ENCODE measurements at places on chromosomes 12 and 14.

- DNase-seq: no peak
Measured at GRCh38 chr14:68945190-68945584, 33.9 kb downstream of the ACTN1 start.

- DNase-seq: no peak
Measured at GRCh38 chr14:103296007-103296406, 38.0 kb upstream of the EIF5 start.

DNA sequence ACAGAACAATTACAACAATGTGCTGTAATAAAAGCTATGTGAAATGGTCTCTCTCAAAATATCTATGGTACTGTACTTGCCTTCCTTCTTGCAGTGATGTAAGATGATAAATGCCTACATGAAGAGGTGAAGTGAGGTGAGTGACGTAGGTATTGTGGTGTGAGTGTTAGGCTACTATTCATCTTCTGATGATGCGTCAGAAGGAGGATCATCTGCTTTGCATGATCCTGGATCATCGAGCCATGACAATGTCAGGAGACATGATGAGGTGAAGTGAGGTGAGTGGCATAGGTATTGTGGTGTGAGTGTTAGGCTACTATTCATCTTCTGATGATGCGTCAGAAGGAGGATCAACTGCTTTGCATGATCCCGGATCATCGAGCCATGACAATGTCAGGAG lies 105.8 kb downstream of the KCNC2 start:
- DNase-seq: no peak

GRCh38 chr14:93493054-93493453 lies 62.3 kb downstream of the UNC79 start:
- no peak for DNase-seq

GRCh38 chr12:62166525-62166924 lies 93.7 kb upstream of the USP15 start:
- DNase-seq: no peak

DNA sequence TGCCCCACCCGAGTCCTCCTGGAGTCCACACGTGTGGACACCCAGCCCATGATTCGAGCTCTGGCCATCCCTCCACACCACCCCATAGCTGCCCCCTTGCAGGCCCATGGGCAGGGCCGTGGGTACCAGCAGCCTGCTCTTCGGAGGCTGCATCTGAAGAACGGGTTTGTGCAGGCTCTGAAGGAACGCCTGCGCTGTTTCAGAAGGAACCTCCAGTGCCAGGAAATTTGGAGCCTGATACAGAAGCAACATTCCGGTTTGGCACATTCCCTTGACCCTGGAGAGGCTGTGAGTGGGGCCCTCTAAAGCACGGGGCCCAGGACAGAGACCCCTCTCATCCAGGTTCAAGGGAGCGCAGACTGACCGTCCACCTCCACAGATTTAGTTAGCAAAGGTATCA lies 57.0 kb downstream of the ZNF664 start:
- DNase-seq: no peak

DNA sequence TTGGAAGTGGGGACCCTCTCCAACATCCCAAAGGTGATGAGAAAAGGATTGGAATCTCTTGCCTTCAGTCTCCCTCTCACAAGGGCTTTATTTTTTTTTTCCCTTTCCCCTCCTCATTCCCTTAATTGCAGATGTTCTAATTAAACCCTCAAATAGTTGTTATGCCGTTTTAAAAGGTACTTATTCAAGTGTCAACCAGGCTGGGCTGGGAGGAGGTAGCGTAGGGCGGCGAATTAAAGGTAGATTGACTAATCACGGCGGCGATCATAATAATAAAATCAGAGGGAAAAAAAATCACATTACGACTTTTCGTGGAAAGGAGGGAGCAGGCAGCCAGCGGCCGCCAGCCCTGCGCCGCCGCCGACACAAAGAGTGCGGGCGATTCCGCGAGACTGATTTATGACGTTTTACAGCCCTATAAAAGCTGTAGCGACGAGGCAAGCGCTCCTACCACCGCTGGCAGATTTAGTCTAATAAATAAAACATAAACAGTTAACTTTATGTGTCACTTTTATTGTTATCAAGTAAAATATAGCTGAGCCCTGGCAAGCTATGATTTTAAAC lies 1.7 kb upstream of the HOXC4 start:
- no peak for DNase-seq

- no peak for DNase-seq
Measured at GRCh38 chr14:90985601-90986242, 74.7 kb downstream of the RPS6KA5 start.

DNA sequence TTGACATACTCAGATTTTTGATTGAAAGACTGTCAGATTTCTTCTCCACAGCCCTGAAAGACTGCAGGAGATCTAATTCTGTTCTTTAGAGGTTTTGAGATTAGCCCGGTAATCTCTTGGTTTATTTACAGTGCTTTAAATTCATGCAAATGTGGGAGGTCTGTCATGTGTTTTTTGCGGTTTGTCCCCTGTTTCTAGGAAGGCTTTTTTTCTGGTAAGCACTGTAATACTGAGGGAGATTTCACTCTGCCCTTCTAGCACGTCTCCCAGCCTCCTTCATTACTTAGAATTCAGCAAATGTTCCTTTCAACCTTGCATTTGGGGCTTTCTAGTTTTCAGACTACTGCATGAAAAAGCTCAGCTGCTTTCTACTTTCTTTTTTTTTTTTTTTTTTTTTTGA lies 31.1 kb downstream of the GPHN start:
- no peak for DNase-seq

DNA sequence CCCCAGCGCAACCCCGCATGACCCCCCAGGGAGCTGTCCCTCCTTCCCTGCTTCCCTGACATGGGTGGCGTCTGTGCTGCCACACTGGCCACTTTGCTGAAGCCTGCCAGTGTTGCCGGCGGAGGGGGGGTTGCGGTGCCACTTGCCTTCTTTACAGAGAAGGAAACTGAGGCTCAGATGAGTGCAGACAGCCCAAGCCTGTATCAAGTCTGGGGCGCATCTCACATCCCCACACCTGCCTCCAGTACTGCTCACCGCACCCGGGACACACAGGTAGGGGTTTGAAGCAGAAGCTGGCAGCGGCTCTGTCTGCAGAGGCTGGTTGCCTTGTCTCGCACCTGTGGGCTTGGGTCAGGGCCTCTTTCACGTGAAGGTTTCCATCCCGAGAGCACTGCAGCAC lies 104.7 kb upstream of the RTL1 start:
- DNase-seq: no peak

GRCh38 chr14:29710015-29710414 lies 217.6 kb downstream of the PRKD1 start:
- DNase-seq: no peak

- DNase-seq: no peak
Measured at GRCh38 chr12:12442548-12443071, 85.7 kb downstream of the BORCS5 start.

GRCh38 chr14:60926002-60926401 lies 54.9 kb downstream of the TRMT5 start:
- no peak for DNase-seq

GRCh38 chr12:44696542-44696941 lies 179.6 kb downstream of the NELL2 start:
- no peak for DNase-seq

GRCh38 chr14:99751539-99752485 lies 41.4 kb upstream of the EML1 start:
- DNase-seq: no peak

- no peak for DNase-seq
Measured at GRCh38 chr12:120140603-120141002, 24.1 kb upstream of the RAB35 start.

GRCh38 chr12:74066476-74066875 lies 471.2 kb upstream of the ATXN7L3B start:
- no peak for DNase-seq

DNA sequence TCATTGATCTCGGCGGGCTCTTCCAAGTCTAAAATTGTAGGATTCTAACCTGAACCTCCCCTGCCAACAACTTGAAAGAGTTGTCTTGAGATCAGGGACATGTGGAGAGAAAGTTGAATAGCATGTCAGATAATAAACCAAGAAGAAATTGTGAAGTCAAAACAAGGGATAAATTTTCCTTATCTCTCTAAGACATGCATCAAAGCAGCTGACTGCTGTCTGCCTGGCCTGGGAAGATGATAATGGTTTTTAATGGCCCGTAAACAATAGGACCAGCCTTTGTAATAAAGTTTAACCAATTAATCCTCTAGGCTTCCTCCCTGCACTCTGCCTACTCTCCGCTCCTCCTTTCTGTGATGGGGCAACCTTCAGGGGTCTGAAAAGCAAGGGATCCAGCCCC lies 67.9 kb downstream of the DPF3 start:
- no peak for DNase-seq

GRCh38 chr14:94054401-94054800 lies 26.6 kb downstream of the DDX24 start:
- DNase-seq: no peak

DNA sequence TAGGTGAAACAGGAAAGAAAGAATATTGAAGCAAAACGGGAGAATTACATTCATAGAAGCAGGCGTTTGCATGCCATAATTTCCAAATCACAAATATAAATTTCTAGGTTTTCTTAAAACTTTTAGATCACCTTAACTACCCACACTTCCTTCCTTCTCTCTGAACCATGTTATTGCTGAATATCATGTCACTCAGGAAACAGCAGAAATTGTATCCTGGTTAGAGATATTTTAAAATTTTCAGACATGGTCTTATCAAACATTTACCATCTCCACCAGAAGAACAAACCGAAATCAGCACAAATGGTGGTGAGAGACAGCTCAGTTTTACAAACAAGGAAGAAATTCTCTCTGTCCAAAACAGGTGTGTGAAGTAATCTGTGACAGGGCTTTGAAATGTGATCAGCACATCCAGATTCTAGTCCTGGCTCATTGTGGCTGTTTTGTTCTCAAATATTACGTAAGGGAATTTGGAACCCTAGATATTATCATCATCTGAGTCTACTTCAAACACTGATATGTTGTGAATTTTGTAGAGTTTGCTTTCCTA lies 16.3 kb downstream of the TESPA1 start:
- no peak for DNase-seq

Measured in NCI-H774 (cell line).